ENCODE measurements at places on chromosomes 1 and 21.

DNA sequence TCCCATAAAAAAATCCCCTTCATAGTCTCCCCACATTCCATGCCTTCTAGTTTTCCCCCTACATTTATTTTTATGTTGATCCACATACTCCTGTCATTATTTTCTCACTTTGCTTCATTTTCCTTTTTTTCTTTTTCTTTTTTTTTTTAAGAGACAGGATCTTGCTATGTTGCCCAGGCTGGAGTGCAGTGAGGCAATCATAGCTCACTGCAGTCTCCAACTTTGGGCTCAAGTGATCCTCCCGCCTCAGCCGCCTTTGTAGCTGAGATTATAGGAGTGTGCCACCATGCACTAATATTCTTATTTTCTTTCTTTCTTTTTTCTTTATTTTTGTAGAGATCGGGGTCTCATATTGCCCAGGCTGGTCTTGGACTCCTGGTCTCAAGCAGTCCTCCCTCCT is 7.8 kb downstream of the RNF2 start:
- DNase-seq: no peak

GRCh38 chr1:61269602-61270001 is 187.2 kb downstream of the NFIA start:
- no peak for DNase-seq

GRCh38 chr1:225812488-225813213 is 2.7 kb downstream of the EPHX1 start:
- no peak for DNase-seq

DNA sequence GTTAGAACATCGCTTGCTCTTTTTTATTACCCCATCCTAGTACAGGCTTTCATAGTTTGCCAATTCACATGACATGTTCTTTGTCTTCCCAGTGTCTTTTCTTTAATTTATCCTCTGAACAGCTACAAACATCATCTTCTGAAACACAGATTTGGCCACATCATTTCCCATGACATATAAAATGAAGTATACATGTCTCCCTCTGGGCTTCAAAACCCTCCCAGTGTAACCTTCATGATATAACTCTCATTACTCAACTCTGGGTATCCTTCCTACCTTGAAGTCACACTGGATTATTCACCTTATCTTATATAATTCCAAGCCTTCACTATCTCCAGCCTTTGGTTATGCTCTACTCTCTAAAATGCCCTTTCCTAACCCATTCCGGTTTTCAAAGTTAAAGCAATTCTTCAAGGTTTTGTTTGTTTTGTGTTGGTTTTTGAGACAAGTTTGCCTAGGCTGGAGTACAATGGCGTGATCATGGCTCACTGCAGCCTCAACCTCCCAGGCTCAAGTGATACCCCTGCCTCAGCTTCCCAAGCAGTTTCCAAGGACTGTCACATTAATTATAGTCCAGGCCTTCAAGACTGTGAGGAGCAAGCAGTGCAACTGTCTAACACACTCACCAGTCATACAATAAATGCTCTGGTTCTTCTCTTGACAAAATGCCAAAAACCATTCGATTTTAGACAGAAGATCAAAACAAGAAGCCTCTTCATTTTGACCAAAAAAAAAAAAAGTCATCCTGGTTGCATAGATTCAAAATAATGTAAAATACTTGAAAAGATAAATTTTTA is 5.8 kb downstream of the RGS1 start:
- DNase-seq: no peak

- DNase-seq: no peak
Measured at GRCh38 chr21:34670220-34670961, 1.6 kb downstream of the CLIC6 start.

GRCh38 chr1:55589671-55590297 is 374.6 kb upstream of the USP24 start:
- DNase-seq: no peak

DNA sequence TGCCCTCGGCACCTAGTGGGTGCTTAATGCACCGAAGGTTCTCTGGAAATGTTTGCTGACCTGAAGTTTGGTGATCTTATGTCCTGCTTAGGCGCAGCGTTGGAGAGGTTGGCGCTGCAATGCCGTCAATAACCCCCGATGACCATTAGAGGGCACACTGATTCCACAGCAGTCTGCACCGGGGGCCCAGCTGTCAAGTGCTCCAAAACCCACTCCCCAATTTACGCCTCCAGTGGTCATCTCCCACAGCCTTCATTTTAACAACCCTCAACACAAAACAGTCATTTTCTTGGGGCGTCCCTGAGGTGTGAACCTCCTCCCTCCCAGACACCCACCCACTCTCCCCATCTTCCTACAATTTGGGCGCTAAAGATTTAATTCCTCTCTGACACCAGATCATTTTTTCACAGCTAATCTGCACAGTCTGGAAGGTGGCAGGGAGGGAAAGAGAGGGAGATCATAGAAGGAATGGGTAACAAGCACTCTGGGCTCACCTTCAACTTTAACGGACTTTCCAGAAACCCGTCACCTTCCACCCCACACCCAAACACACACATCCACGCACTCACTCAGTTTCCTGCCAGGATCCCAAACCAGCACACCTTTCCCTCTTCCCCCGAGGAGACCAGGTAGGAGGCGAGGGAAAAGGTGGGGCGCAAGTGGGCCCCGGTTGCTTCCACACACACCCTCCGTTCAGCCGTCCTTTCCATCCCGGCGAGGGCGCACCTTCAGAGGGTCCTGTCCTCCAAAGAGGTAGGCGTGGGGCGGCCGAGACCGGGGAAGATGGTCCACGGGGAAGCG is 570 bp upstream of the NPR1 start:
- peak; percentile 44 for DNase-seq

DNA sequence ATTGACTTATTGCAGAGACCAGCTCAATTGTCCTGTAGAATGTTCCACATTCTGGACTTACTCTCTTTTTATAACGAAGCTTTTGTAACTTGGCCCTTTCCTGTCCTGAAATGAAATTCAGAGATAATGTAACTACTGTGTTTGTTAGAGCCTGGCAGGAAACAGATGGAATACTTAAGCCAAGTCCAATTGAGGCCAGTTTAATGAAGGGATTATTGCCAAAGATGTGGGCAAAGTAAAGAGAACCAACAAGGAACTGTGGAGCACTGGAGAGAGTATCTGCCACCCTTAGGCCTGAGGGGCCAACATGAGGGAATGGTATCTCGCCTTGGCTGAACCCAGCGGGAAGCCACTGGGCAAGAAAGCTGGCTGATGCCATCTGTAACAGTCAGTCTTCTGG is 32.9 kb downstream of the MFSD2A start:
- no peak for DNase-seq

- DNase-seq: no peak
Measured at GRCh38 chr1:111786669-111787207, 31.0 kb downstream of the DDX20 start.

- DNase-seq: no peak
Measured at GRCh38 chr1:230905733-230906132, 37.4 kb upstream of the C1orf198 start.

- no peak for DNase-seq
Measured at GRCh38 chr1:169460191-169460833, 25.4 kb downstream of the SLC19A2 start.

GRCh38 chr1:201537028-201537427 is 1.9 kb upstream of the NAV1 start:
- DNase-seq: no peak

- DNase-seq: no peak
Measured at GRCh38 chr1:90561103-90561783, 155.9 kb downstream of the BARHL2 start.

DNA sequence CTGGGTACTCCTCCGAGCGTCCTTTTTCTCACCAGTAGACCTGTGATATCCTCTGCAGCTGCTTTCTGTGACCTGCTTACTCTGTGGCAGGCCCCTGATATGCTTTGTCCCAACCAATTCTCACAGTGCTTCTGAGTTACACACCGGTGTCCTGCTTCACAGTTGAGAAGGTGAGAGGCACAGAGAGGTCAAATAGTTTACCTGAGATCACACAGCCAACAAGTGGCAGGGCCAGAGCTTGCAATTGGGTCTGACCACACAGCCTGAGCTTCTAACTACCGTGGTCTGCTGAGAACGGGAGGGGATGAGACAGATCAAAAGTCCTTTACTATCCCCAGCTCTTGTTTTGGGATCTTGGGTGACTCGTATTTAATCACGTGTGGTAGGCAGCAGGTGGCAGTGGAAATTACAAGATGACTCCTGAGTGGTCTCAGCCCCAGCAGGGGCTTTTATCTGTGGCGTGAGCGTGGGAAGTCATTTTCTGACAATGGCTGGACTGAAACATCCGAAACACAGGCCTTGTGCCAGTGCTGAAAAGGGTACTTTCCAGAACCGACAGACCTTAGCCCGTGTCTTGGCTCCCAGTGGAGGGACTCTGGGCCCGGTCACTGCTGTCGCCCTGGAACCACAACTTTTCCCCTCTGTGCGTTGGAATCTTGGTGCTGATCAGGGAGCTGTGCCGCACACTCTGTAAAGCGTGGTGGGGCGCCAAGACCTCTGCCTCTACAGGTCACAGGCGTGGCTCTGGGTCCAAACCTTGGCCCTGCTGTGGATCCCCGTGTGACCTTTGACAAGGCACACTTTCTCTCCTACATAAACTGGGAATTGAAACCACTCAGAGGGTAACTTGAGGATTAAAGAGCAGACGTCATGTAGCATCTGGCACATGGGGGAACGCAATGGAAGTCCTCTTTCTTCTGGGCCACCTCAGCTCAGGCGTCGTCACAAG is 11.9 kb downstream of the THEMIS2 start:
- DNase-seq: no peak

- DNase-seq: no peak
Measured at GRCh38 chr1:168963601-168964000, 142.9 kb upstream of the ATP1B1 start.

DNA sequence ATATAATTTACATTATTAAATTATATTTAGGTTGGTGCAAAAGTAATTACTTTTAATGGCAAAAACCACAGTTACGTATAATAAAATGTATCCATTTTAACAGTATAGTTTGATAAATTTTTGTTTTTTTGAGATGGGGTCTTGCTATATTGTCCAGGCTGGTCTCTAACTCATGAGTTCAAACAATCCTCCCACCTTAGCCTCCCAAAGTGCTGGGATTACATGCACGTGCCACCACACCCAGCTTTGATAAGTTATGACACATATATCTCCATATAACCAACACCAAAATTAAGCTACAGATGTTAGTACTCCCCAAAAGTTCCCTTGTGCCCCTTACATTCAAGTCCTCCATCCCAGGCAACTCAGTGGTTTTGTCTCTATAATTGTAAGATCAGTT is 163.1 kb downstream of the SMYD3 start:
- DNase-seq: no peak

DNA sequence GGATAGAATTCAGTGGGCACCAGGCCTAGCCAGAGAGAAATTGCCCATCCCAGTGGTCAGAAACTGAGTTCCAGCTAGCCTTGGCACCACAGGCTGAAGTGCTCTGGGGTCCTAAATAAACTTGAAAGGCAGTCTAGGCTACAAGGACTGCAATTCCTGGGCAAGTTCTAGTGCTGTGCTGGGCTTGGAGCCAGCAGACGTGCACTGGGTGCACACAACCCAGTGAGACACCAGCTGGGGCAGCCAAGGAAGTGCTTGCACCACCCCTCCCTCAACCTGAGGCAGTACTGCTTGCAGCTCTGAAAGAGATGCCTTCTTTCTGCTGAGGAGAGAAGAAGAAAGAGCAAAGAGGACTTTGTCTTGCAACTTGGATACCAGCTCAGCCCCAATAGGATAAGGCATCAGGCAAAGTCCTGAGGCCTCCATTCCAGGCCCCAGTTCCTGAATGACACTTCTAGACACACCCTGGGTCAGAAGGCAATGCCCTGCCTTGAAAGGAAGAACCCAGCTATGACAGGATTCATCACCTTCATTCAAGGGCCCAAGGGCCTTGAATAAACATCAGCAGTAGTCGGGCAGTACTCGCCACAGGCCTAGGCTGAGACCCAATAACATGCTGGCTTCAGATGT is 55.1 kb downstream of the OVGP1 start:
- DNase-seq: no peak

- DNase-seq: no peak
Measured at GRCh38 chr1:231386466-231386865, 35.6 kb downstream of the EGLN1 start.

DNA sequence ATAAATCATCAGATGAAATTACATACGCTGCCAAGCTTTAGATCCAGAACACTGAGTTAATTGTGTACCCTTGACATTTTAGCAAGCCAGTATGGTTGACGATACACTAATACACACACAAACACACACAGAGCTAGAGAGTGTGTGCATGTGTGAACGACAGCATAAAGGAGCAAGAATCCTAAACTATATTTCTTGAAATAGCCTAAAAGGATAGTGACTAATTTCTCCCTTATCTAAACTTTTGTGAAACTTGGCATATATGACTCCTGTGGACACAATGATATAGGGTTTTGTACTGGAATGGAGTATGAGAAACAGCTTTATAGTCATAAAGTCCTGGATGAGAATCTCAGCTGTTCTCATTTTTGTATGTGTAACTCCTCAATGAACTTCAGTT is 65.1 kb upstream of the DMRTA2 start:
- DNase-seq: no peak

DNA sequence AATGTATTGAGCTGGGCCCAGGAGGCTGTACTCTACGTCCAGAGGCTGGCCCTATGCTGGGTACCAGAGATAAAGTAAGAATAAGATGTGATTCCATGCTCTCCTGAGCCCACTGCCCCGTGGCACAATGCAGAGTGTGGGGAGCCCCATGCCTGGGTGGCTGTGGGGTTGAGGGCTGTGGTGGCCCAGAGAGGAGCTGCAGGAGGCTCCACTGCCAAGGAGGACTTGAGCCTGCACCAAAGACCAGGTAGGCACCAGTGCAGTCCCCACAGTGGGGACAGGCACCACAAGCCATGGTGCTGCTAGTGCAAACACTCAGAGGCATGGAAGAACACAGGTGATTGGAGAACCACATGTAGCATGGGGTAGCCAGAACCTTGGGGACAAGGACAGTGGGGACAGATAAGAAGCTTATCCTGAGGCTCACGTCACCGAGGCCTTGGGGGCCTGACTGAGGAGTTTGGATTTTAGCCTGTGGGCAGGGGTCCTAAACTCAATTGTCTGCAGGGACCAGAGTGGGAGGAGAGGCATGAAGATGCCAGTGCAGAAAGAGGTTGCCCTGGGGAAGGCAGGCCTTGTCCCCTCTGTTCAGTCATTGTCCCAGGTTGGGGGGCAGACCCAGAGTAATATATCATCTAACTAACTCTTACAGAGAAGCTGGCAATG is 21.9 kb upstream of the EPS8L3 start:
- no peak for DNase-seq

- DNase-seq: no peak
Measured at GRCh38 chr1:112357467-112357866, 38.5 kb upstream of the CTTNBP2NL start.

GRCh38 chr1:21099034-21099868 is 77.4 kb downstream of the EIF4G3 start:
- no peak for DNase-seq

GRCh38 chr1:119097380-119097779 is 43.1 kb downstream of the WARS2 start:
- DNase-seq: no peak

GRCh38 chr1:24743404-24744211 is 1.6 kb upstream of the CLIC4 start:
- DNase-seq: no peak

GRCh38 chr1:86887479-86888162 is 26.3 kb downstream of the SELENOF start:
- DNase-seq: no peak

GRCh38 chr1:47201179-47201578 is 11.3 kb upstream of the PDZK1IP1 start:
- DNase-seq: no peak

All from NCI-H187 (cell line).